Upper lobe of right lung (tissue), 1 donor: ENCODE measurements at places on chromosomes 5 and 9. TPM values are rescaled to one million over a fixed set of nuclear protein-coding genes. Genes with fewer than 3 reads are reported as not detected.

Gene HTR1A
- total RNA-seq = not detected

- no peak for DNase-seq
These were observed 28.1 kb upstream of the ADAMTS2 start for GRCh38 chr5:179373101-179373934.

GRCh38 chr5:8752595-8752994 is 793.3 kb downstream of the SEMA5A start:
- no peak for DNase-seq

Gene GNAQ
- 132 TPM for total RNA-seq

DNA sequence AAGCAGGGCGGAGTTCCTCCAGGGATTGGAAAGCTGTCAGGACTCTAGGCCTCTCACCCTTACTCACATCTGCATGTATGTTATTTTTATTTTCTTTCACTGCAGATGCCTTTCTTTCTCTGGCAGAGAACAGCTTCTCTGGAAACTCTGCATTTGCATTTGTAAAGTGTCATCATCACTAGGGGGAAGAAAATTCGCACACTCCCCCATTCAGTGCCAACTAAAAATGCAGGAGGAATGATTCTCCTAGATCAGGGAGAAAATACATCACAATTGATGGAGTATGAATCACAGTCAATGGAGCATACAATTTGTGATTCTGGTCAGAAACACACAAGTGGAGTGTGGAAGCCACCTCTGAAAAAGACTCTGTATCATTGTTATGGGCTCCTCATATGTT is 351.4 kb upstream of the FTMT start:
- DNase-seq = no peak
